EL (cell line): ENCODE measurements at places on chromosomes 1 and 21.

DNA sequence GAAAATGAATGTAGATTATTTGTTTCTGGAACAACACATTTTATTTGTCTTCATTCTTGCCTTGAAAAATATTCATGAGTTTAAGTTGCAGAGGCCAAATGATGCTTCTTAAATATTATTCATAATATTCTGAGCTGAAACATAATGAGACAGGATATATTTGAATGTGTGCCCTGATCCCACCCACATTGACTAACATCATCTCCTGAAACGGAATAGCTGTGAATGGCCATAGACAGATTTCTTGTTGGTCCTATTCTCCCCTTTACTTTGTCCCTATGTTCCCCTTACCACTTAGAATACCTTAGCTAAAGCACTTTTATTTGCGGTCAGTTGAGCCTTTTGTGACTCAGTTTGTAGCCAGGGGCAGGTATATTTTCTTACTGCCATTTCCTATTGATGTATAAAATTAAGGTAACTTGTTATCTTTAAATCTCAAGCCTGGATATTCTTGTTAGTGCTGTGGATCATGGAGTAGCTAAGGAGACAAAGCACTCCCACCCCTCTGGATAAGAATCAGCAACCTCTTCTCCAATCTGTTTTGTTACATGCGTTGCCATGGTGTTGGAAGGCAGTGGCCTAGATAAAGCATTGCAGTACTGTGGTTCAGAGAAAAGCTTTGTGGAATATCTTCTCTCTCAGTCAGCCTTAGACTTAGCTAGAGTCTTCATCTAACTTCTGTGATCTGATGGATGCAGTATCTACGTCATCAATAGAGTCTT lies 478.5 kb upstream of the DEPDC1 start:
- DNase-seq = no peak

DNA sequence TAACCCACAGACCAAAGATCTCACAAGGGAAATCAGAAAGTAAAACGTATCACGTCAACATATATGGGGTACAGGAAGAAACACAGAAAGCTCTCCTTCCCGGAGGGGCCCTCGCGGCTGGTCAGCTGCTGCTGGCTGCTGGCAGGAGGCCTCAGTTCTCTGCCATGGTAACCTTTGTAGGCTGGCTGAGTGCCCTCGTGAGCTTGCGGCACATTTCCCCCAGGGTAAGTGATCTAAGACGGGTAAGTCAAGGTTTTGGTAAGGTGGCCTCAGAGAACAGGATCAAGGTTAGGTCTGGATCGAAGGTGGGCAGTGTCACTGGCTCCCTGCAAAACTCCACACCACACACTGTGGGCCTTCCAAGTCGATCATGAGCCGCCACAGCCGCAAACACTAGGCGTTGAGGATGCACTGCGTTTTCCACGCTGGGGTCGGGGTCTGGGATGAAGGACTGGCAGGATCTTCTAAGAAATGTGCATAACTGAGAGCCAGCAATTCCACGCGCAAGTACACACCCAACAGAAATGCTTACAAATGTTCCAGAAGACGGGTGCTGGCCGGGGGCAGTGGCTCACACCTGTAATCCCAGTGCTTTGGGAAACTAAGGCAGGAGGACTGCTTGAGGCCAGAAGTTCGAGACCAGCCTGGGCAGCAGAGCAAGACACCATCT lies 33.9 kb downstream of the WDR4 start:
- DNase-seq = no peak

GRCh38 chr1:181969902-181970301 lies 91.6 kb downstream of the ZNF648 start:
- DNase-seq = no peak

DNA sequence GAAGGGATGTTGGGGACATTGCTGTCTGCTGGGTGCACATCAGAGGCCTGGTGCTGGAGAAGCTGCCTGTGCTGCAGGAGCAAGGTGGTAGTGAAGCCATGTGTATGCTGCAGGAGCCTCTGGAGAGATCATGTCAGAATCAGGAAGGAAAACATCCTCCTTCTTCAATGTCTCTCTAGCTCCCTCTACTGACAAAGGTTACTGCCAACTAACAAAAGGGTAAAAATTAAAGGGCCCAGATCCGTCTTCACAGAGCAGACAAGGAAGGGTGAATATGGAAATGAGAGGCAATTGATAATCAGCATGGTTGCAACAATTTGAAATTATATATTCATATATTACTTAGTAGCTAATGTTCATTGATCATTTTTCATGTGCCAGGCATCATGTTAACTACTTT lies 32.2 kb downstream of the FAM177B start:
- no peak for DNase-seq

DNA sequence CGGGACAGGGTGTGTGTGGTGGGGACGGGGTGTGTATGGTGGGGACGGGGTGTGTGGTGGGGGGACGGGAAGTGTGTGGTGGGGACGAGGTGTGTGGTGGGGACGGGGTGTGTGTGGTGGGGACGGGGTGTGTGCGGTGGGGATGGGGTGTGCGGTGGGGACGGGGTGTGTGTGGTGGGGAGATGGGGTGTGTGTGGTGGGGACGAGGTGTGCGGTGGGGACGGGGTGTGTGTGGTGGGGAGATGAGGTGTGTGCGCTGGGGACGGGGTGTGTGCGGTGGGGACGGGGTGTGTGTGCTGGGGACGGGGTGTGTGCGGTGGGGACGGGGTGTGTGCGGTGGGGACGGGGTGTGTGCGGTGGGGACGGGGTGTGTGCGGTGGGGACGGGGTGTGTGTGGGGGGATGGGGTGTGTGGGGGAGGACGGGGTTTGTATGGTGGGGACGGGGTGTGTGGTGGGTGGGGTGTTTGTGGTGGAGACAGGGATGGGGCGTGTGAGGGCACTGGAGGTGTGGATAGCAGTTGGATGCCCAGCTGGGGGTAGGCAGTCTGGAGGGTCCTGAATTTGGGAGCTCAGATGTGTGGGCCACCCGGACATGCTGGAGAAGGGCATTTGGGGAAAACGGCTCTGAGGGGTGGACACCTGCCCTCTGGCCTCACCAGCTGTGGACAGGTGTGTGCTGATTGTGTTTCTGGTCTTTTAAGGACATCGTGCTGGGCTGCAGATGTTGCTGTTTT lies 16.9 kb downstream of the IBA57 start:
- no peak for DNase-seq
